ENCODE measurements at places on chromosomes 4 and X.

DNA sequence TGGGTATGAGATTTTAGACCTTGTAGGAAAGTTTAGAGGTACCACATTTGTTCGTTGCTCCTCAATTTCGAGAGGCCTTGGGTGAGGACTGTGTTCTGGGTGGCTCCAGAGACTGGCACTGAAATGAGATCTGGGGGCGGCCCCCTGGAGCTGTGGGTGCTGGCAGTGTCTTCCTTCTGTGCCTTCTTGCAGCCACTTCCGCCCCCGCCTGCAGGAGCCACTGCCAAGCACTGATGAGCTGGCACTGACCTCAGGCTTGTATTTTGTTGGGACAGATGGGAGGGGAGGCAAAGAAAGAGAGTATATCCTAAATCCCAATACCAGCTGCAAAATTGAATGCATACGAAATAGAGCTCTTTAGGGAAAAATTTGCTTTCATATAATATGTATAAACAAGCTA, 64.5 kb upstream of the CLDN34 start:
- no peak for DNase-seq

DNA sequence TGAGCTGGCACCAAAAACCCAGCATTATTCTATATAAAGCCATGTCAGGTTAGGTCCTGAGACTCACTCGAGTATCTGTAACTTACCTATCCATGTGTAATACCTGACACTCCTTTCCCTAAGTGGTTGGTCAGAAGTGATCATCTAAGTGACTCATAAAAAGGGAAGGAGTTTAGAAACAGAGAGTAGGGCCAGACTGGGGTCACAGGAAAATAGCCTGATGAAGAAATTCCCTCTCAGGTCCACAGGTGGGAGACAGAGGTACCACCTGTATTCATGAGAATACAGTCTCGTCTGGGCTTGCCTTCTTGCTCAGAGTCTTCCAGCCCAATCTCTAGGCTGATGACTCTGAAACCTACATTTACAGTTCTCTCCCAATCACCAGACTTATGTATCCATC, 161.8 kb upstream of the MAP3K15 start:
- no peak for DNase-seq

GRCh38 chr4:100949350-100949935, 397.9 kb downstream of the PPP3CA start:
- no peak for DNase-seq

DNA sequence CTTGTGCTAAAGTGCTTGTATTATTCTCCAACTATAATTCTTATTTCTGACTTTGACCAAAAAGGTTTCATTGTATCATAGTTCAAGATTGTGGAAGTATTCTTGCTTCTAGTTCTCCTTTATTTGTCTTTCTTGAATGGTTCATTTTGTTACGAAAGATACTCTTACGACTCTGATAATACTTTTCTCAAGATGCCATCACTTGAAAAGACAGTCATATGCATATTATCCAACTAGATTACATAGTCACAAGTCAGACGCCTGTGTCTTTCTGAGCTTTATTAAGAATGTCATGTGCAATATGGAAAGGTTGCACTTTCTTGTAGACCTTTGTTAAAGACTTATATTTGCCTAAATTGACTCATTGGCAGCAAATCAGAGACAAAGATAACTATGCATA, 71.4 kb upstream of the HPGD start:
- DNase-seq = no peak

GRCh38 chr4:186628058-186628711, 72.8 kb upstream of the MTNR1A start:
- no peak for DNase-seq

GRCh38 chr4:156052116-156052515, 98.5 kb upstream of the CTSO start:
- DNase-seq = no peak

- DNase-seq = no peak
These were observed 304.0 kb upstream of the PITX2 start for GRCh38 chr4:110926841-110927400.

- no peak for DNase-seq
These were observed 130.6 kb upstream of the GLRA2 start for GRCh38 chrX:14398725-14399124.

DNA sequence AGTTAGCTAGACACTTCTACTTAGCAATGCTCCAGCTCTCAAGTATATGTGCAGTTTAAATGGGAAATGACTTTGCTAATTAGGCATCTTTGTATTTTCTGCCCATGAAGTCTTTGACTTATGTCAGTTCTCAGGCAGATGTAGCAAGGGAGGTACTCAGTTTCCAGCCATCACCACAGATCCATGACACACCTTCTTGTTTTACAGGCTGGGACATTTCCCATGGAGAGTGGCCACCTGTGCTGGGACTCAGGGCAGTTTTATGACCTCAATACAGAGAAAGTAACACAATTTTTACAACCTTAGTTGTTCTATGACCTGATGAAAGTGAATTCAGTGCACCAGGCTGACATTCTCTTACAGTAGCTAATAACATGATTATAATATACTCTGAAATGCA, 280.7 kb upstream of the GK2 start:
- no peak for DNase-seq

- no peak for DNase-seq
These were observed 12.0 kb downstream of the TMEM187 start for GRCh38 chrX:153984351-153985178.

- no peak for DNase-seq
These were observed 17.9 kb upstream of the HAND2 start for GRCh38 chr4:173547889-173548288.

- no peak for DNase-seq
These were observed 220.4 kb upstream of the AGTR2 start for GRCh38 chrX:115949900-115950822.

- no peak for DNase-seq
These were observed 130.8 kb upstream of the BMPR1B start for GRCh38 chr4:94626942-94627341.

- no peak for DNase-seq
These were observed 1.1 kb upstream of the PDLIM3 start for GRCh38 chr4:185536411-185536709.

- no peak for DNase-seq
These were observed 95.4 kb upstream of the BANK1 start for GRCh38 chr4:101695176-101695575.

GRCh38 chr4:150229520-150229919, 151.3 kb downstream of the DCLK2 start:
- DNase-seq = no peak

DNA sequence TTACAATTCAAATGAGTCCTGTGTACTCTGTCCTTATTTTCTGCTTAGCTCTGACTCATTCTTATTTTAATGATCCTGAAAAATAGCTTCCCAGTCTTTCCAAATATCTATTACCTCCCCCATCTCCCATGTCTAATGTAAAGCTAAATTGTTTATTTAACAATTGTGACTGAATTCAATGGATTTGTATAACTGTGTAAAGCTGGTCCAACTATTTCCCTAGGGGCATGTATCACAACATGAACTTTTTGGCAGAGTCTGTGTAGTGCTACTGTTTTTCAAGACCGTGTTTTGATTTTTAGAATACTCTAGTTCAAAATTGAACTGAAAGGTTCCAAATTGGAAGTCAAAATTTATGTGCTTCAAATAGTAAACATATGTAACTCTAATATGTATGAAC, 67.8 kb downstream of the SPCS3 start:
- no peak for DNase-seq

DNA sequence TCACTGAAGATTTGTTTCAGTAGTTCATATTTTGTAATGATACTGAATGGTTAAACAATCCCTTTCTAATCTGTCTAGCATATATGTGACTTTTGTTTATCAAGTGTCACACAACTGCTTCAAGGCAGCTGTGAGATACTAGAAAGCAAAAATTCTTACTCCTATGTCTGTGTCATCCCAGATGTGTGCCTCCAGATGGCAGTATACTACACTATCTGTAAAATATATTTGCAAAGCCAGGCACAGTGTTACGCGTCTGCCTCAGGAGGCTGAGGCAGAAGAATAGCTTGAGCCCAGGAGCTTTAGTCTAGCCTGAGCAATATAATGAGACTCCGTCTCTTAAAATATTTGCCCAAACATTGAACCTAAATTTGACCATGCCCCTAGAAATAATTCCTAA, 4.0 kb downstream of the NUDT10 start:
- no peak for DNase-seq

GRCh38 chr4:152672206-152673092, 7.3 kb downstream of the TMEM154 start:
- DNase-seq = no peak

DNA sequence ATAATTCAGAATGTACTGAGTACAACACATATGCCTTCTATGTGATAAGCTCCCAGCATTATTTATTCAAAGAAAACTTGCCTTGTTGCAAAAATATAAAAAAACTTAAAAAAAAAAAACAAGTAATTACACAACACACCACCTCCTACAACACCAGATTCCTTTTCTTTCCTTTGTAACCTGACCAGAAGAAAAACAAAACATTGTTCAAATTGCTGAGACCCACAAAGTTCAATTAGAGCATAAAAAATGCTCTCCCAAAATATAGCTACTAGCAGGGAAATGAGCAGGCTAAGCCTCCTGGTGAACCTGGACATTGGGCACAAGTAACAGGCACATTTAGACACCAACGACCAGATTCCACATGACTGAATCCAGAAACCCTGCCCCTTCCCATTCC, 38.3 kb downstream of the MECP2 start:
- DNase-seq = no peak

DNA sequence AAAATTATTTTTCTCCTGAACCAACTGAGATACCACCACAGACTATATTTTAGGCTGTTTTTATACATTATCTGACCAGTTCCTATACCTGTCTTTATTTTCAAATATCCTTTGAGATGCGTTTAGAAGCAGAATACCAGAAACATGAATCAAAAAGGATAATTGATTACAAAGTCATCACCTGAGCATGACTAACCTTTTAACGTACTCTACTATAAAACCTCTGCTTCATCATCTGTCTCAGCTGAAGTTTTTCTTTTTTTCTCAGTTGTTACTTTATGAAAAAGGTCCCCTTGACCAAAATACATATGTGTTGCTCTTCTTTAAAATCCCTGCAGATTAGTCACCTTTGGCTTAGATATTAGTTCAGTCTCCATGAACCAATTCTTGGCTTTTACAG, 109.8 kb downstream of the AMMECR1 start:
- no peak for DNase-seq

DNA sequence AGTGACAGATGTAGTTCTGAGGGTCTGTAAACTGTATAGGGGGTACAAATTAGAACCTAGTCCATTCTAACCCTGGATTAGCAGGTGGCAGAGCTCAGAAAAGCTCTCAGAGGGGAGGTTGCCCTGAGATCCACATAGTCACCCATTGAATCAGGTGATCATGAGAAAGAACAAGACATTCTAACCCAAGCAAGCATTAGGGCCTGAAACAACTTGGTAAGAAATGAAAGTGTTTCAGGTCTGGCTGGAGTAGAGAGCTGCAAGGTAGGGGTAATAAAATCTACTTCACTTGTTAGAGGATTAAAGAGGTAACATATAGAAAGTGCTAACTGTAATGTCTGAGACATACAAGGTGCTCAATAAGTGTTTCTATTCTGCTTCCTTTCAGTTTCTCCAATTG, 8.8 kb upstream of the BMP2K start:
- no peak for DNase-seq

DNA sequence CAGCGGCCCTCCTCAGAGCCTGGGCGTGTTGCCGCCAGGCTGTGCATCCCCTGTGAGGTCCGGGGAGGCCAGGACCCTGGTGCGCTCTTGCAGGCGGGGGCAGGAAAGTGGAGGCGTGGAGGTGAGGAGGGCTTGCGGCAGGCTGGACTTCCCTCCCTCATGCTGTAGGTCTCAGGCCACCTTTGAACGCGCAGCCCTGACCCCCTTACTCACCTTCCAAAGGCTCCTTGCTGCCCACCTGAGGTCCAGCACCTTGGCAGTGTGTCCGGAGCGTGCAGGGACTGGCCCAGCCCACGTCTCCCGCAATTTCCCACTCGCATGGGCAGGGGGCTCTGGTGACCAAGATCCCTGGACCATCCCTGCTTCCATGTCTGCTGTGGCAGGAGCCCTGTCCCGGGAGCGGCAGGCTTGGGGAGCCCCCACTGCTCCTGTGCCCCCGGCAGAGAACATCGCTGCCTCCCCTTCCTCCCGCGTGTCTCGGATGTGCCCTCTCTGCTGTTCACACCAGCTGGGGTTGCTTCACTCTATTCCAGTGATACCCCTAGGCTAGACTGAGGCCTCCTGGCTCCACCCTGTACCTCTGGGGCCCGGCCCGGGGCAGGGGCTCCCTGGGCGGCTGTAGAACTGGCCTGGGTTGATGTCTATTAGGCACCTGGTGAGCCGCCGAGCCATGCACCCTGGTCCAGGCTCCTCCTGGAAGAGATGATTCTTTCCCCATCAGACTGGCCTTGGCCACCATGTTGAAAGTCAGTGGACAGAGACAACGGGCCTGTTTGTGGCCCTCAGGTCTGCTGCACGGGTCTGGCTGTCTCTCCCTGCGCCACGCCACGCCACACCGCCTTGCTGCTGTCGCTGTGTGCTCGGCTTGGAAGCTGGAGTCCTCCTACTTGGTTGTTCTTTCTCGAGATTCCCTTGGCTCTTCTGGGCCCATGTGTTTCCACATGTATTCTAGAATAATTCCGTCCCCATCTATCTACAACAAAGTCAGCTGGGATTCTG, 95.4 kb upstream of the ADRA2C start:
- DNase-seq = no peak

DNA sequence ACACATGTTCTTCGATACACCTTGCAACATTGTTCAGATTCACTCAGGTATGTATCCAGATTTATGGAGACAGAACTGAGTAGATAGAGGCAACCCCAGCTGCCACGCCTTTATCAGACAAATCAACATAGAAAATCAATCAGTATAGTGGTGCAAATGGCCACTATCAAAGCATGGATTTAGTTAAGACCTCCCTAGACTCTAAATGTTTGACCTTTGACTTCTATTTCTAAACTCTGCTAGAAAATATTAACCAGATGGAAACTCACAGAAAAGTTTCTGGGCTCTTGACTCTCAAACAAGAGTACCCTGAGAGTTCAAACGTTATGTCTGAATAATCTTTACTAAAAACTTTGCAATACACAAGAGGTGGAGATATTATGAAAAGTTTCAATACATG, 411.5 kb downstream of the IQCM start:
- DNase-seq = no peak

DNA sequence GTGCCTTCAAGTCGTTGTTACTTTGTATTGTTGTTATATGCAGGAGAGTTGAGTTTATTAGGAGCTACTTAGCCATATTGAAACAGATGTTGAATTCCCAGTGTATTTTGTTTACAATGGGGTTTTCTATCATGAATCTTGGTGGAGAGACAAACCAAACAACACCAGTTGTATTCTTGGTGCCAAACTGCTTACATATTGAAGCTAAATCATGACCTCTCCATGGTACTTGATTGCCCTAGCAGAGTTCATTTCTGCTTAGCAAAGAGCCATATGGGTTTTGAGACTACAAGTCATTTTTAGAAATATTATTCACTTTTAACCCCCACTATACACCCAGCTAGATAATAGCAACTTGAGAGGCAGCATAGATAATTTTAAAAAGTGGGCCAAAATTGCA, 85.4 kb downstream of the ADGRG4 start:
- no peak for DNase-seq

- no peak for DNase-seq
These were observed 35.8 kb downstream of the PSAPL1 start for GRCh38 chr4:7398788-7399439.

GRCh38 chr4:55038176-55038890, 87.1 kb downstream of the KDR start:
- no peak for DNase-seq

- DNase-seq = no peak
These were observed 15.6 kb downstream of the SCARB2 start for GRCh38 chr4:76197971-76198410.

Data from stimulated activated CD8-positive, alpha-beta memory T cell treated with anti-CD3 and anti-CD28 coated beads, Interleukin-15, amount 100 ng/mL, for 24 hours (primary cell).